ENCODE measurements at places on chromosomes 6 and 20.

- DNase-seq: no peak
These were observed 131.0 kb downstream of the DOK5 start for GRCh38 chr20:54606380-54606779.

GRCh38 chr6:101422811-101423210 is 29.3 kb downstream of the GRIK2 start:
- no peak for DNase-seq

- DNase-seq: no peak
These were observed 34.2 kb downstream of the MRS2 start for GRCh38 chr6:24436979-24437378.

GRCh38 chr20:62482146-62482809 is 6.5 kb upstream of the GATA5 start:
- DNase-seq: no peak

DNA sequence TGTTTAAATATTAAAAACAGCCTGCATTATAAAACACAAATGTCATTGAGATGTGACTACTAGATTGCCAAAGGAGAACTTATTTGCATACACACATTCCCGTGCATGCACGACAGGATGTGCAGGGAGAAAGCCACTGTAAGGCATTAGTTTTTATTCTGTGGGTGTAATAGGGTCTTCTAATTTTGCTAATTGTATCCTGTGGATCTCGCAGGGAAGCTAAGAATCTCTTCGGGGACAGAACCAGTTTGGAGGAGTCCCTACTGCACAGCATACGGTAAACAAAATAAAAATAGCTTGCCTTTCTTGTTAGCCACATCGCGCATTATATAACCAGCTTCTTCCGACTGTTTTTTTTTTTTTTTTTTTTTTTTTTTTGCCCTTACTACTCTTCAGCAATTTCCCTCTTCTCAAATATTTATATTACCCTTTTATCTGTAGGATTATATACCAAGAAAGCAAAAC is 2.0 kb downstream of the ATXN1 start:
- DNase-seq: no peak

- no peak for DNase-seq
These were observed 4.6 kb downstream of the SIRPG start for GRCh38 chr20:1652960-1653359.

- no peak for DNase-seq
These were observed 7.9 kb downstream of the RIN2 start for GRCh38 chr20:19765913-19766312.

DNA sequence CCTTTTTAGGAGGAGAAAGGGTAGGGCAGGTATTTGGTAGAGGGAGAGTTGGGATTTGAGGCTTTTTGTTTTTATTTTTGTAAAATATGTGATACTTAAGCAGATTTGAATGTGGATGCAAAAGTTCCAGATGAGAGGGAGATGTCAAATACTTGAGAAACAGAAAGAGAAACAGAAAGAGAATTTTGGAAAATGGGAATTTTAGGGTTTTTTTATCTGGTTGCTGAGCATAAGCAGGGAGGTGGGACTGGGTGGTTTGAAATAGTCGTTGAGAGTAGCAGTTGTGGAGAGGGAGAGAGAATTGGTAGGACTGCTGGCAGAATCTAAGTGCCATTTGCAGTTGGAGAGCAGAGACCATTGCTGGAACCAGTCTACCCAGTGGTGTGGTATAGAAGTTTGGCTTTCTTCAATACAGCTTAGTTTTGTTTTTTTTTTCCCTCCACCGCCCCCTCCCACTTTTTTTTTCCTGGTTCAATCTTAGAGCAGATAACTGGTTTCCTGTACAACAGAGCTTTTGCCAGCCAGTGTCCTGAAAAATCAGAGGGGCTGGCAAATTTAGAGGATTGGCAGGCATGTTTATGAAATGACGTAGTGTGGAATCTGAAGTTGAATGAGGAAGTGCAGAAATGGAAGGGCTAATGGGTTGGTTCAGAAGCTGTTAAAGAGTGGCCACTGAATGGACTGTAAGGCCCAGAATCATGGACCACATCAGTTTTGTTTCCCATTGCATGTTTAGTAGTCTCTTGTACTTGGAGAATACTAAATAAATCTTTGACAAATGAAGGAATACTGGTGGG is 68.7 kb downstream of the ATRN start:
- no peak for DNase-seq

DNA sequence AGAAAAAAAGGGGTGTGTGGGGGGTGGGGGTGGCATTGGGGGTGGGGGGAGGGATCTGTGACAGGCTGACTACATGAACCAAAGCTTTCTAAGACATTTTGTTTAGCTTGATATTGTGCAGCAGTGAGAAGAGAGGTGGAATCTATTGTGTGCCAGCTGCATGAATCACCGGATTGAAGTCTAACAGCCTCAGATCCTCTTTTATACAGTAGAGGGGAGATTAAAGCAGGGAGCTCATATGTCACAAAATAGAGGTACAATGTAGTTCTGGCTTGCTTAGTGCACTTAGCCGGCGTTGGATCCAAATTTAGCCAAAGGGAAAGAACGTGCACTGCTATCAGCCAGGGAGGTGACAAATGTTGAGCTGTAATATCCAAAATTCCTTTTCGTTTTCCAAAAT is 404.2 kb upstream of the CITED2 start:
- no peak for DNase-seq

- no peak for DNase-seq
These were observed 207.4 kb downstream of the FNDC1 start for GRCh38 chr6:159376516-159377158.

DNA sequence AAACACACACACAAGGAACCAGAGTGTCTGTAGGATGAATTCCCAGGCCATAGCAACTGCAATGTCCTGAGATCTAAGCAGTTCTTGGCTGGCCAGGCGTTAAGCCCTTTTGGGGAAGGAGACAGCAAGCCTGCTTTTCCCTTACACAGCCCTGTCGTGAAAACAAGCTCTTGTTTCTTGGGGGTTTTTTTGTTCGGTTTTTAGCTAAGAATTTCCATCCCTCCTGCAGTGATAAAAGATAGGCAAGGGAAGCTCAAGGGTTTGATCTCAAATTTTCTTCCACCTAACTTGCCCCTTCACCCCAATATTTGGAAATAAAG is 1.5 kb downstream of the TNFRSF21 start:
- DNase-seq: no peak

DNA sequence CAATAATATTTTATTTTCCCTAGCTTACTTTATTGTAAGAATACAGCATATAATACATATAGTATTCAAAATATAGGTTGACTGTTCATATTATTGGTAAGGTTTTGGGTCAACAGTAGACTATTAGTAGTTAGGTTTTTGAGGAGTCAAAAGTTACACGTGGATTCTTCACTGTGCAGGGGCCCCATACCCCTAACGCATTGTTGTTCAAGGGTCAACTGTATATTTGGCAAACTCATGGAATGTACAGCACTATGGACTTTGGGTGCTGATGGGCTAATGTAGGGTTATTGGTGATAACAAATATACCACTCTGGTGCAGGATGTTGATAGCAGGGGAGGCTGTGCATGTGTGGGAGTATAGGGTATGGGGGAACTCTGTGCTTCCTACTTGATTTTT is 397.2 kb downstream of the BCKDHB start:
- no peak for DNase-seq

- no peak for DNase-seq
These were observed 199.8 kb upstream of the SASH1 start for GRCh38 chr6:148142821-148143220.

GRCh38 chr6:55003719-55004430 is 157.3 kb downstream of the FAM83B start:
- DNase-seq: no peak

Measured in heart left ventricle (tissue), 16 donors.